ENCODE measurements at places on chromosomes 2 and 18.

GRCh38 chr2:59959944-59960343 lies 593.5 kb downstream of the BCL11A start:
- DNase-seq, result no peak

DNA sequence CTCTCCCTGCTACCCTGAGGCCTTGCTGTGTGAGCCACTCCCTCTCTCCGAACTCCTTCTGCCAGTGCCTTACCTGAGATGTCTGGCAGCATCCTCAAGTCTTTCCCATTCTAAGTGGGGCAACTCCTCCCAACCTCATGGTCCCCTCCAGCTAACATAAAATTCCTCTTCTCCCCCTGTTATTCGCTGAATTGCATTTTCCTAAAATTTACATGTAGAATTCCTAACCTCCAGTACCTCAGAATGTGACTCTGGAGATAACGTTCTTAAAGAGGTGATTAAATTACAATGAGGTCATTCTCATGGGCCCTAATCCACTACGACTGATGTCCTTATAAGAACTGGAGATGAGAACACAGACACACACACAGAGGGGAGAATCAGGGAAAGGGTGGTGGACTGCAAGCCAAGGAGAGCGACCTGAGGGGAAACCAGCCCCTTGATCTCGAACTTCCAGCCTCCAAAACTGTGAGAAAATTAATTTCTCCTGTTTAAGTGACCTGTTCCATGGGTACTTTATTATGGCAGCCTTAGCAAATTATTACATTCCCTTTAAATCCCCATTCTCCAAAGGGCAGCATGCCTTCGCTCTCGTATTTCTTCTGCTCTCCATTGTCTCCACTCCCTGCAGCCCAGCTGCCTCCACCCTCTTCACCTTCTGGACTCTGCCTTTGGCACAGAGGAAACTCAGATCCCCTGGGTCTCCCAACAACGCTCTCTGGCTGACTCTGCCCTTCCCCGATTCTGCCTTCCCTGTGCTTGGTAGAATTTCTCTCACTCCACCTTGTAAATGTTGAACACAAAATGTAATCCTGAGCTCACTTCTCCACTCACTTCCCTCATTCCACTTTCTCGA lies 70.5 kb downstream of the TGIF1 start:
- DNase-seq, result no peak

DNA sequence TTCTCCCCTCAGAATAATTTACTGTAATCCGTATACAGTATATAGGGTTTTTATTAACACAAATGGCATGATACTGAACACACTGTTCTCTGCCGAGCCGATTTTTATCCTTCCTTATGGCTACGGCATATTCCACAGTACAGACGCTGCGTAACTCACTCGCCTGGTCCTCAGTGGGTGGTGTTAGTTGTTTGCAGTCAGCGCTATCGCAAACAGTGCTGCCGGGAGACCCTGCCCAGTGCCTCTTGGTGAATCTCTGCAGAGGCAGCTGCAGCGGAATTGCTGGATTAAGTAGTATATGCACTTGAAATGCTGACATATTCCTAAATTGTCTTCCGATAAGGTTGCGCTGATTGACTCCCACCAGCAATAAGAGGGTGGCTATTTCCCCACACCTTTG lies 73.9 kb downstream of the MARCO start:
- no peak for DNase-seq

DNA sequence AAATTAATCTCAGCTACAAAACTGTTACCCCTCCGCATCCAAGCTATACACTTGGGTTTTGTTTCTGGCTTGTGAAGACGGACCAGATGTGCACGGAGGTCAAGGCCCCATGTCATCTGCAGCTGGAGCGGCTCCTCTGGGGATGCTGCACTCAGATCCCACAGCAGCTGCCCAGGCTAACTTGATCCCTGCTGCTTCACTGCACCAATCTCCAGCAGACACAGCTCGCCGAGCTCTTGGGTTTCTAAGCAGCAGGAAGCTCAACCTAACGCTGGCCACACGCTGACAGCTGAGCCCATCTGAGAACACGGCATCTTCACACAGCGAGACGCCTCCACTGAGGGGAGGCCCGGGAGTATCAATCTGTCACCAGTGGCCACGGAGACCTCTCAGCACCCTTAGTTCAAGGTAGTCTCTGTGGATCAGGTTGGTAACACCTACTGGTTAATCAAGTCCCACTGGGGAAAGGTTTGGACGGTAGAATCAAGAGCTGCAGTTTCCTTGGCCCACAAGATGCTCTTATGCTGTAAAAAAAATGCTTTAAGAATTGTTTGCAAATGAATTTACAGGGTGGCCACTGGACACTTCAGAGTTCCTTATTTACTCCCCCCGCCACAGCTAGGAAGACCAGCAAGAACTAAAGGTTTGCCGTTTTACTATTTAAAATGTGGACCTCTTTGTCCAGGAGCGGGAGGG lies 67.5 kb downstream of the EMILIN2 start:
- no peak for DNase-seq

- DNase-seq, result no peak
These were observed 19.1 kb downstream of the CYBRD1 start for GRCh38 chr2:171541202-171541887.

DNA sequence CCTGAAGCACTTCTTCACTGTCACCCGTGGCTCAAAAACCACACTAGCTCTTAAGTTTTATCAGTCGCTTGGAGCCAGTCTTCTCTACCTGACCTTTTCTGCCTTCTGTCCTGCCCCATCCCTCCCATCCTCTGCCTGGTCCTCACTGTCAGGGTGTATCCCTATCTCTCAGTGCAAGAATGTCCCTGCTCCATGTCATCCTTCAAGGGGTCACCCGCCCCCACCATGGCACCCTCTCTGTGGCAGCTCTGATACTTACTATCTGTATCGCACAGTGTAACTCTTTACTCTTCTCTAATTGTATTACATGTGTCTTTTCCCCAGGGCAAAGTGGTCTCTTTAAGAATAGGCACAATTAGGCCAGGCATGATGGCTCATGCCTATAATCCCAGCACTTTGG lies 4.4 kb downstream of the VAMP5 start:
- no peak for DNase-seq

GRCh38 chr18:65704046-65704445 lies 46.8 kb upstream of the CDH7 start:
- DNase-seq, result no peak

DNA sequence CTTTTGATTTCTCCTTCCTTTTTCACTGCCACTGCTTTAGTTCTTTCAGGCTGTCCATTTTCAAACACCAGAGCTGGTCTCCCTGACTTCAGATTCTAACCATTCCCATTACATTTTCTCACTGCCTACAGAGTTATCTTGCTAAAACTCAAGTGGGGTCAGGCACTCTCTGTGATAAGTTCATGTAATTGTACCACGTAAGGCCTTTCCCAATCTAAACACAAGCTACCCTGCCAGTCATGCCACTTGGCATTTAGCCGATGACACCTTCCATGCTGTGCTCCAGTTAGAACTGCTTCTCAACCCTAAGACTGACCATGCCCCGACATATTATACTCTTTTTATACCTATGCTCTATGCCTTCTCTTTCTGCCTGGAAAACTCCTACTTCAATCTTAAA lies 592.4 kb downstream of the DPP10 start:
- no peak for DNase-seq

GRCh38 chr2:126368758-126369157 lies 287.2 kb upstream of the GYPC start:
- DNase-seq, result no peak

GRCh38 chr2:159942146-159942545 lies 120.3 kb downstream of the PLA2R1 start:
- no peak for DNase-seq

- DNase-seq, result no peak
These were observed 76.8 kb downstream of the UXS1 start for GRCh38 chr2:106117347-106117746.

GRCh38 chr2:74375838-74376237 lies 4.3 kb downstream of the DCTN1 start:
- no peak for DNase-seq

DNA sequence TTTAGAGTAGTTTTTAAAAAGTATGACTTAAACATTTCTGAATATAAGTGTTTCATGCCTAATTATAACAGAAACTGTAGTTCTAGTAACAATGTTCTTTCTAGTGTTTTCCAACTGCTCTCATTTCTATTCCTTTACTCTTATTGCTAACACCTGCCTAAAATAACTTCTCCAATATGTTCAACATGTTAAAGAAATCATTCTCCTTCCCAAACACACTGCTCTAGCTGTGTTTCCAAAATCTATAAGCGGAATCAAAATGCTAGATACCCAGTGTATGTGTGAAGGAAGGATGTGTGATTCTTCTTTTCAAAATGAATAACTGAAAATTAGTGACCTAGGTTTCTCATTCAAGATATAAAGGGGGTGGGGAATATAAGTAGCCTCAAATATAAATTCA lies 89.1 kb downstream of the ATAD2B start:
- DNase-seq, result no peak

GRCh38 chr2:159617646-159618045 lies 1.3 kb upstream of the BAZ2B start:
- no peak for DNase-seq

DNA sequence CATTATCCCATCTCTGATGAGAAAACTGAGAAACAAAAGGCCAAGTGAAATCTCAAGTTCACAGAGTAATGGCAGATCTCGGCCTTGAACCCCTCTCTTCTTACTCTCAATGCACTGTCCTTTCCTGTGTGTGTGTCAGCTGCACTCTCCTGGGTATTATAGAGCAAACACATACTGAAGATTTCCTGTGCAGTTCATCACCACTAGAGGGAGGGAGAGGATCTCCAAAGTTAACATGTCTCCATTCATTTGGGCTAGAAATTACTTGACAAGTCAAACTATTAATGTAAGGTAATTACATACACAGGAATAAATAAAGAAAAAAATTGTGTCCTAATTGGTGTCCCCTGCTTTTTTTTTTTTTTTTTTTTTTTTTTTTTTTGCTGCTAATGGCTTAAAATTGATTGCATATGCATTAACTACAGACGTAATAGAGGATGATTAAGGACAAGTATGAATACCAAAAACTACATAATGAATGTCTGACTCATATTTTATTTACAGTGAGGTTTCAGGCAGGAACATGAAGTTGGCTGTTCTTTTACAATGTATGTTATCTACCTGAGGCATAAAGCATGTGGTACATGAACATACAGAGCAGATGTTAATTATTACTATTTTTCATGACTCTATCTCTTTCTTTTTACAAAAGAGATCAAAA lies 269.2 kb downstream of the NYAP2 start:
- DNase-seq, result no peak

GRCh38 chr2:66693076-66693965 lies 258.4 kb downstream of the MEIS1 start:
- DNase-seq, result no peak

DNA sequence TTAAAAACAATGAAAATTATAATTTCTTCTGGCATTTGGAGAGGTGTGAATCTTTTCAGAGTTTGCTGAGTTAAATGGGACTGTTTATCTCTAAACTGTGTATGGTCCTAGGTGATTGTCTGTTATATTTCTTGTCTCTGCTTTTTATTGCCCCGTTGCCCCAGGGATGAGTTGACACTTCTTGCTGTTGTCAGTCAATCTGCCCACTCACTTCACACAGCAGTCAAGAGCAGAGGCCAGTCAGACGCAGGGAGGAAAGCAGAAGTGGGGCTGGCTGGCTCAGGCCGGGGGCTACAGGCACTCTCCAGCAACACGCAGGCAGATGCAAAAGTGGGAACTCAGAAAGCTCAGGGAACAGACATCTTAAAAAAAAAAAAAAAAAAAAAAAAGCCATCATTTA lies 365.2 kb downstream of the CLIP4 start:
- DNase-seq, result no peak

DNA sequence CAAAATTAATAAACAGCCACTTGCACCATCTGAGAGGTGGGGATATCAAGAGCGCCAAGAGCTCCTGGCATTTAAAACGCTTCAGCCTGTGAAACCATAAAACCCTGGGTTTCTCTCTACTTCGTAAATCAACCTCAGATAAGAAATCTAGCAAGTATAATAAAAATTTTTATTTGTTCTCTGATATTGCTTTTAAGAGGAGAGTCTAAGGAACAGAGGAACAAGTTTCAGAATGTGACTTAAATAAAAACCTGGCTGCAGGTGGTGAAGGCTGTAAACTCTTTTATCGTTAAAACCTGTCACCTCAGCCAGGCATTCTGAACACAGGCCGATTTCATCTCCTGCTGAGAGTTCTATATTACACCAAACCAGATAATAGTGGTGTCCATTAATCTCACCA lies 9.9 kb downstream of the DYTN start:
- DNase-seq, result no peak

DNA sequence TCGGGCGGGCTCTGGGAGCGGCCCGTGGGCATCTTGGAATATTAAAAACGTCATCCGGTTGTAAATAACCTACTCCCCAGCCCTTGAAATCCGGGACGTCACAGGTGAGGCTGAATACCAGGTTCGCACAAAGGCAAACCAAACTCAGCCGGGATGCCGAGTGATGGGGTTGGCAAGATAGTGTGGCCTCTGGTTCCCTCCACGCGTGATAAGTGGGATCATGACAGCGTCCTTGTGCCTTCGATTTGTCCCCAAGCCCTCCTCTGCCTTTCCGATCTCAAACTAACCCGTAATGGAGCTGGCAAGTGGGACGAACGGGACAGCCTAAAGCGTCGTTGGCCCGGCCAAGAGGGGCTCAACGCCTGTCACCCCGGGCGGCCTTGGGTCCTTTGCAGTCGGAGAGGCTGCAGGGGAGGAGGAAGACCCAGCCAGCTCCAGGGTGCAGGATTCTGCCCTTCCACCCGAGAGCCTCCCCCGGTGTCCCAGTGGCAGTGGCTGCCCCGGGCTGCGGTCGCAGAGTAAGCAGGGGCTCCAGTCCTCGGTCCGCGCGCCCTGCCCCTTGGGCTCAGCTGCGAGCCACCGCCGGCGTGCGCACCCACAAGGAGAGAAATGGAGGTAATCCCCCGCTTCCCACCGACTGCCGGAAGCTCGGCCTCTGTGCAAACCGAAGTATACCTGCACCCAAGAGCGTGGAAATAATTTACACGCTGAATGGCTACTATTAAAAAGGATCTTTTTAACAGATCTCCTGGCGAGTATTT lies 13.4 kb upstream of the PAX3 start:
- DNase-seq, result no peak

- DNase-seq, result no peak
These were observed 45.3 kb downstream of the LRRTM1 start for GRCh38 chr2:80259292-80259691.

GRCh38 chr2:238761868-238762267 lies 86.0 kb upstream of the TWIST2 start:
- no peak for DNase-seq

GRCh38 chr2:173571021-173571821 lies 216.5 kb downstream of the CDCA7 start:
- no peak for DNase-seq

DNA sequence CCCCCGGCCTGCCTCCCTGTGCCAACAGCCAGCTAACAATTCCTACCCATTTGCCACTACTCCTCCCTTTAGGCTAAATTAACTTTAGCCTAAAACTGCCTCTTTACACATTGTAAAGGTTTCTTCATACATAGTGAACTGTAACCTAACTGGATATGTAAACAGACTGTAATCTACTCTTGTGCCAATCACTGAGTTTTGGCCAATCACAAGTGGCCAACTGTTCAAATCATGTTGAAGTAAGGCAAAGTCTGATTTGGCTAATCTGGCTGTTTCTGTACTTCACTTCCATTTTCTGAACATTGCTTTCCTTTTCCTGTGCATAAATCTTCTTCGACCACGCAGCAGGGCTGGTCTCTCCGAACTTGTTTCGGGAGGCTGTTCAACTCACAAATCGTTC lies 103.6 kb upstream of the LYPD6 start:
- DNase-seq, result no peak

GRCh38 chr2:224775647-224776046 lies 59.5 kb upstream of the CCDC195 start:
- no peak for DNase-seq

GRCh38 chr2:208033701-208034502 lies 8.6 kb upstream of the PLEKHM3 start:
- no peak for DNase-seq

Measured in stimulated activated CD8-positive, alpha-beta memory T cell treated with anti-CD3 and anti-CD28 coated beads, Interleukin-15, amount 100 ng/mL, for 24 hours (primary cell).